ENCODE measurements at places on chromosomes 12 and 14.

DNA sequence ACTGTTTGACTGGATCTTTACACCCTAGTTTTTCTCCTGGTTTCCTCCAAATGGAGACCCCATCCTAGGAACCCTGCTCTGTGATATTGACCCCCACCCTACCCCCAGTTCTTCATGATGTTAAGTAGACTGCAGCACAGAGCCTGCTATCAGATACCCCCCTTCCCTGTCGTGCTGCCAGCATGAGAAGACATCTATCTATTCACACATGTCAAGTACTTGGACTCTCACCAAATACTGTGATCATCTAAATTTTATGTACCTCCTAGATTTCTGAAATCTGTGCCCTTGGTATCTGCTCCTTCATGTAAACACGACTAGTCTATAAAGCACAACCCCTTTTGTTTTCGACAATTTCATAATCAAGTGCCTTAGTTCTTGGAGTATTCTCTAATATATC is 38.9 kb downstream of the FERMT2 start:
- no peak for DNase-seq

DNA sequence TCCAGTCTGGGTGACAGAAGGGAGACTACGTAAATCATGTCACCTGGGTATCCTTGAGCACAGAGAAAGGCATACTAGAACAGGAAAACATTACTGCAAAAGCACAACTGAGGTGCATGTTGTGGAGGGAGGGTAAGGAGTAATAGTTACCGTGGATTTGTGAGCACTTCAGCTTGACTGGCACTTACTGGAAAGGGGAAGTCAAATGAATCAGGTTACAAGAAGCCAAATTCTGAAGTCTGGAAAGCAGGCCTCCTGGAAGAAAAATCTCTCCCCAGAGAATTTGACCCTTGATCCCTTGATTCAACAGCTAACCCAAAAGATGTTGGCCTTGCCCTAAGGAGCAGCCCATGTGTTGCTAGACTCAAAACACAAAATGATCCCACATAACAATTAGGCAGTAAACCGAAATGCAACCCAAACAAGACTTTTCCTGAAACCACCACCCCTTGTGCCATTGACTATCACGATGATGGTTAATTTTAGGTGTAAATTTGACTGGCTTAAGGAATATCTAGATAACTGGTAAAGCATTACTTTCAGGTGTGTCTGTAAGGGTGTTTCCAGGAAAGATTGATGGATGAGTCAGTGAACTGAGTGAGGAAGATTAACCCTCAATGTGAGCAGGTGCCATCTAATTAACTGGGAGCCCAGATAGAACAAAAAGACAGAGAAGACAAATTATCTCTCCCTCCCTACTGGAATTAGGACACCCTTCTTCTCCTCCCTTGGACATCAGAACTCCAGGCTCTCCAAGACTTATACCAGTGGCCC is 108.8 kb downstream of the SLC25A21 start:
- no peak for DNase-seq

GRCh38 chr14:69439521-69440270 is 41.2 kb downstream of the SLC39A9 start:
- DNase-seq: no peak

- no peak for DNase-seq
Measured at GRCh38 chr14:76252471-76252870, 100.7 kb downstream of the GPATCH2L start.

DNA sequence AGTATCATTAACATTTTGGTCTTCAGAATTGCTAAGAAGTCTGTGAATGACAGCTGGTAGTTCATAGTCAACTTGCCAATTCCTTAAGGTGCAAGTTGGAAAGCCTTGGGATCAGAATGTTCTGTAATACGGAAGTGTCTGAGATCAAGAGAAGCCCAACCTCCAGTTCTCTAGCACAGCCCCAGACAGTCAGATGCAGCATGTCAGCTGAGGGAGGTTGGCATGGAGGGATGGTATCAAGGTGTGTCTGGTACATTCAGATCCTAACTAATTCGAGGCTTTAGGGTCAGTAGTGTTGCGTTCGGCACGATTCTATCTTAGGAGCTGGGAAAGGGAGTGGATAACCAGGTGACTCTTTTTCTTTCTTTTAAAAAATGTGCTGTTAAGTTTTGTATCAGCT is 38.3 kb downstream of the FNTB start:
- DNase-seq: no peak

DNA sequence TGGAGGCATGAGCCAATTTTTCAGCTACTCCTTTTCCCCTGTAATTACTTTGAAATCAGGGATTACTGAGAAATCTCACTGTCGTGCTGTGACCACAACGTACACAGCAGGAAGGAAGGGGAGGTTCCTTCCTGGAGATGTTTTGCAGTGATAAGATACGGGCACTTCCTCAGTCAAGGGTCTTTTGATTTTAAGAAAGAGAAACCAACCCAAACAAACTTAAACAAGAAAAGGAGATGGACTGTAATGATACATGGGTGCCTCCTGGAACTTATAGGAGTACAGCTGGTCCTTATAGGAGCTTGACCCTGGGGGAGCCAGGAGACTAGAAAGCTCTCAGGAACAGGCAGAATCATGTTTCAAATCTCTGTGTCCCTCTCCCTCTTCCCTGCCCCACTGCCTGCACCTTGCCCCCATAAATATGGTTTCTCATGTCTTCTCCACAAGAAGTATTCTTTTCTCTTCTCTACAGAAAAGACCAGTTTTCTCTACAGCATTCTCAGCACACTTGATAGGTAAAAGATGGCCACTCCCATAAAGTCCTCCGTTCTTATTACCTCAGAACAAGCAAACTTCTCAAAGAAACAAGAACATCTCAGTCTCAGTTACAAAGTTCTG is 281.1 kb upstream of the AMIGO2 start:
- DNase-seq: no peak

- no peak for DNase-seq
Measured at GRCh38 chr14:38211255-38211735, 3.6 kb downstream of the SSTR1 start.

GRCh38 chr14:51738754-51739153 is 87.0 kb downstream of the FRMD6 start:
- no peak for DNase-seq

- DNase-seq: no peak
Measured at GRCh38 chr14:20830831-20831230, 28.2 kb upstream of the RNASE1 start.

DNA sequence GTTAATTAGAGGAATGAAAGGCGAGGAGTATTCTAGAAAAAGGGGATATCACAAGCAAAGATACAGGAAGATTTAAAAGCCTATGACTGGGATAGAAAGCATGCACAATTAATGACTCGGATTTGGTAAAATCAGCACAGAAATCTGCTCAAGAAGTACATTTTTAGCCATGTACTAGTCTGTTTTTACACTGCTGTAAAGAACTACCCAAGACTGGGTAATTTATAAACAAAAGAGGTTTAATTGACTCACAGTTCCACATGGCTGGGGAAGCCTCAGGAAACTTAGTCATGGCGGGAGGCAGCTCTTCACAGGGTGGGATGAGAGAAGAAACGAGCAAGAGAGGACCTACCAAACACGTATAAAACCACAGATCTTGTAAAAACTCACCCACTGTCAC is 716.3 kb upstream of the MDGA2 start:
- no peak for DNase-seq

GRCh38 chr12:55970775-55971174 is 3.1 kb upstream of the RAB5B start:
- peak; percentile 25 for DNase-seq

DNA sequence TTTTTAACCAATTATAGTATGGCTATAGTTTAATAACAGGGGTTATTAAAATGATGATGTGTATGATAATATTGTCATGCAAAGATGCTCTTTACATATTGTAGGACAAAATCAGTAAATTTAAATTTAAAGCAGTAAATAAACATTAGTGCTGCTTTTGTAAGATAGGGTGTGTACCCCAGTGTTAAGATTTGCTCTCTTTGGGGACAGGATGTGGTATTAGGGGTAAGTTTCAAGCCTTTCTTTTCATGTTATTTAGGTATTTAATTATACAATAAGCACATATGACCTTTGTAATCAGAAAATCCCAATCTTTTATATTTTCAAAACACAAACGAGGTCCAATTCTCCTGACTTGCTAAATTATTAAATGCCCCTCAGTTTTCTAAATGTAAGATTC is 39.7 kb upstream of the RPH3A start:
- no peak for DNase-seq

- no peak for DNase-seq
Measured at GRCh38 chr14:84643446-84643845, 886.5 kb upstream of the FLRT2 start.

DNA sequence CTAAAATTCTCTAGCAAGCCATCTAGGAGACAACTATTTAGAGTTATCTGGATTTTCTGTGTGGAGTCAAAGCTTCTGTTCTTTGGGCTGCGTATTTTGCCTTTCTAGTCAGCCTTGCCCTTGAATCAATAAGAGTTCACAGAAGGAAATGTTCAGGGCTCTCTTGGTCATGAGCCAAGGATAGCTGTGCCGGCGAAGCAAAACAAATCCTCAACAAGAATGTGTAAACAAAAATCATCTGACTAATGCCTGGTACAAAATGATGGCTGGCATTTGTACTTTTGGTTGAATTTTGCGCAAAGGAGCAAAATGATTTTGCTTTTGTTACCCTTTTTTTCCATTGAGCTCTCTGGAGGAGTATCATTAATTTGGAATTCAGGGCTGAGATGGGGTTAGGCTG is 171.1 kb downstream of the DACT1 start:
- peak; percentile 72 for DNase-seq

- DNase-seq: no peak
Measured at GRCh38 chr14:101755591-101756324, 5.8 kb upstream of the PPP2R5C start.

DNA sequence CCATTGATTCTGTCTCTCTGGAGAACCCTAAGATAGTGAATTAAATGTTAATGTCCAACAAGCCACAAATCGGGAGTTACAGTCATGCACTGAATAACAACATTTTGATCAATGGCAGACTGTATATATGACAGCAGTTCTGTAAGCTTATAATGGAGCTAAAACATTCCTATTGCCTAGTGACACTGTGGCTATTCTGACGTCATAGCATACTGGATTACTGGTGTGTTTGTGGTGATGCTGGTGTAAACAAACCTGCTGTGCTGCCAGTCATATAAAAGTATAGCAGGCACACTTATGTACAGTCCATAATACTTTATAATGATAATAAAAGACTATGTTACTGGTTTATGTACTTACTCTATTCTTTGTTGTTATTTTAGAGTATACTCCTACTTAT is 56.7 kb upstream of the BICD1 start:
- DNase-seq: no peak

- DNase-seq: no peak
Measured at GRCh38 chr12:85825746-85826145, 10.5 kb downstream of the RASSF9 start.

DNA sequence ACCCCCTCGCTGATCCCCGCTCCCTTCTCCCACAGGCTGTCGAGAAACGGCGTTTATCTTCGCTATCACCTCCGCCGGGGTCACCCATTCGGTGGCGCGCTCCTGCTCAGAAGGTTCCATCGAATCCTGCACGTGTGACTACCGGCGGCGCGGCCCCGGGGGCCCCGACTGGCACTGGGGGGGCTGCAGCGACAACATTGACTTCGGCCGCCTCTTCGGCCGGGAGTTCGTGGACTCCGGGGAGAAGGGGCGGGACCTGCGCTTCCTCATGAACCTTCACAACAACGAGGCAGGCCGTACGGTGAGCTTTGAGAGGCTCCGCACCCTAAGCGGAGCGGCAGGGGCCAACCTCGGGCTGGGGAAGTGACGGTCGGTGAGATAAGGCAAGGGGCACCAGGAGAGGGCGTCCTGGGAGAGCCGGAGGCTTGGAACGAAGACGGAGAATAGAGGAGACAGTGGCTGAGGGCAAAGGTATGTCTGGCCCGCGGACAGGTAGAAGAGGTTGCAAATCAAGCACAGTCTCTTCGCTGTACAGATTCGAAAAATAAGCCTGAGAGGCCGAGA is 2.3 kb downstream of the WNT1 start:
- no peak for DNase-seq

DNA sequence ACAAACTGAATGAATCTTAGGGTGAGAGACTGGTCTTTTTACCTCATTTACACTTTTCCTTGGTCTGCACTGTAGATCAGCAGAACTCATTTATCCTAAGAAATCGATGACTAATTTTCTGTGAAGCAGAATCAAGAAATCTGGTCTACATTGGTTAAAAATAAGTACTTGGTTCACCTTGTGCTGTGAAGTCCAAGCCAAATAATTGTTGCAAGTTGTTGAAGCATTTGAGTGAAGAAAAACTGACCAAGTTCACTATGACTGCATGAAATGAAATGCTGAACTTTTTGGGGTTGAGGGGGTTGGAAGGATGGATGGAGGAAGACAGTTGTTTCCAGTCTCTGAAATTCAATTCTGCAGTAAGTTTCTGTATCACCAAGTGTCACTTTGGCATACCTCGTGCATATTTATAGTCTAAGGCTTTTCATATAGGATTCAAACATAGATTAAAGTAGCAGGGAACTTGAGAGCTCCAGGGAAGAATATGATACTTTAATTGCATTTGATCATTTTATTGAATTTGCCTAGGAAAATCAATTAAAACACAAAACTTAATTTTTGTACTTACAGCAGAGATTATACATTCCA is 75.0 kb downstream of the FAR2 start:
- no peak for DNase-seq

GRCh38 chr12:57063991-57064685 is 14.2 kb upstream of the MYO1A start:
- no peak for DNase-seq

DNA sequence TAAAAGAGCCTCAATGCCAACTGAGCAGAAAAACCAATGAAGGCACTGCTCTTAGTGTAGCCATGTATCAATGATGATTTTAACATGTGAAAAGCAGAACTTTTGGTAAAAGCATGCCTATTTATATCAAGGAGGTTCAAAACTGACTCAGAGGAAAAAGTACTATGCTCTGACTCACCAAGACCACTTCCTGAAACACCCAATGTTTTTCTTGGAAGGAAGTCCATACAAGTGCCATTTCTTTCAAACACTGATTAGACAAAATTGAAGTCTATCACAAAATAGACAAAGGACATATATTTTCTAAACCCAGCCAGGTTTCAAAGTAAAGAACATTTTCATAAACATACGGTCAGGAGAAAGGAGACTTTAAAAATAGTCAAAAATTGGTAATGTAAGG is 88.6 kb downstream of the EPS8 start:
- DNase-seq: peak; percentile 91

- no peak for DNase-seq
Measured at GRCh38 chr14:97948841-97949240, 1151.7 kb downstream of the VRK1 start.

DNA sequence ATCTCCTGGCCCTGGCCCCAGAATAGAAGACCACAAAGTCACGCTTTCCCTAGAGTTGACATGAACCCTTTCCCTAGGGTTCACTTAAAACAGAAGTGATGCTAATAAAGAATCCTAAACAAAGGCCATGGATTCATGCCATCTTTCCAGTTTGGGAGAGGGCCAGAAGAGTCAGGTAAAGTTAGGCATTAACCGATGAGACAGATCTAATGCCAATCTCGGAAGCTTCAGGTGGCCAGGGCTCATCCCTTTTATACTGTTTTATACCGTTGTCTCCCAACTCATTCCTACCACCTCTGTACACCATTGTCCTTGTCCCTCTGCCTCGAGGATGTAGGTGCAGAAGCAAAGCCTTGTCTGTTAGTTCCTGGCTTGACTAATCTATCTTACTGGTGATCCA is 22.8 kb upstream of the ACTR10 start:
- DNase-seq: no peak

Data from AG10803 (cell line).